Mesothelial cell of epicardium (in vitro differentiated cells): ENCODE measurements at places on chromosomes 16 and 17. TPM values are rescaled to one million over a fixed set of nuclear protein-coding genes. Genes with fewer than 3 reads are reported as not detected.

- H3K4me3 ChIP-seq = peak overlapping the region; percentile 73
- peaks cover 69% of the 10 kb centered on the region for H3K4me1 ChIP-seq
- no peak for DNase-seq
- H3K36me3 ChIP-seq = no peaks in the 10 kb centered on the region
- no peaks in the 10 kb centered on the region for H3K27me3 ChIP-seq
Observed at GRCh38 chr17:50426814-50427787, 1.1 kb downstream of the ACSF2 start.

DNA sequence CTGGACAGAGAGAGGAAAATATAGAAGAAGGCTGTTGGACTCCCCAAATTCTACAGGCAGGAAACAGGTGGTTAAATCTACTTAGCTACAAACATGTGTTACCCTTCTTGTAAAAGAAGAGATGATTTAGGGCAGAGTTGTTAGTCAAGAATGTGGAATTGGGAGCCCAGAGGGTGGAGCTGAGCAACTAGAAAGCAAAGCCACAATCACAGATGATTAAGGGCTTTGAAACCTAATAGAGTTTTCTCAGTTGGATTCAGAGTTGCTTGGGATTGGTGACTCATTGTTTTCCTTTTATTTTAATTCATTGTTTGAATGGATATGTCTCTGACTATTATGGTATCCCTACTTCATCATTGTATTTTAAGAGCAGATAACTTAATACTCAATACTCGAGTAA, 6.2 kb downstream of the ACSM5 start:
- H3K4me3 ChIP-seq = no peak overlapping the region
- H3K27me3 ChIP-seq = peaks cover 6% of the 10 kb centered on the region
- no peaks in the 10 kb centered on the region for H3K4me1 ChIP-seq
- H3K36me3 ChIP-seq = no peaks in the 10 kb centered on the region

DNA sequence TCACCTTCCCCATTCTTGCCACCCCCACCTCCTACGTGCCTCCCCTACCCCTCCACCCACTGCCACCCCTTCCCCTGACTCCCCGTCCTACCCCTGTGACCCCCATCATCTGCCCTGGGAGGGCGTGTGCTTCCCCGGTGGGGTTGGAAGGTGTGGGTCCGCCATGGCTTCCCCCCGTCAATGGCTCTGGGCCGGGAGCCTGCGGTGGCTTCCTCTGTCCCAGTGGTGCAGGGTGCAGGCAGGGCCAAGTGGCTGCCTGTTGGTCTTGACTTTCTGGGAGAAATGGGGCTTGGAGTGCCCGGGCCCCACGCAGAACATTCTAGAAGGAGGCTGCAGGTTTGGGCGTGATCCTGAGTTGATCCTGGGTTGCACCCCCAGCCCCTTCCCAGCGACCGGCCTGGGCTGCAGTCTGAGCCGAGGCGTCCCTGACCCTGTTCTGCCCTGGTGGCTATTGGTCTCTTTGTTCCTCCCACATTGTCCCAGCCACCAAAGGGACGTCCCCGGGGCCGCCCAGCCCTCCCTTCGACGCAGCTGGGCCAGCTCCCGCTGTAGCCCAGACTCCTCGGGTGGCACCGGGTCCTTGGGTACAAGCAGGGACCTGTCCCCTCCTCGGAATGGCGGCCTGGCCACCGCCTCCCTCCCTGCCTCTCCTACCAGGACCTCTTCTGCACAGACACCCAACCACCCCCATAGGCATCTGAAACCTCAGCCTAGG, 25.7 kb downstream of the GSE1 start:
- peak overlapping the region; percentile 34 for H3K27ac ChIP-seq
- H3K36me3 ChIP-seq = no peaks in the 10 kb centered on the region
- H3K4me1 ChIP-seq = peaks cover 2% of the 10 kb centered on the region

DNA sequence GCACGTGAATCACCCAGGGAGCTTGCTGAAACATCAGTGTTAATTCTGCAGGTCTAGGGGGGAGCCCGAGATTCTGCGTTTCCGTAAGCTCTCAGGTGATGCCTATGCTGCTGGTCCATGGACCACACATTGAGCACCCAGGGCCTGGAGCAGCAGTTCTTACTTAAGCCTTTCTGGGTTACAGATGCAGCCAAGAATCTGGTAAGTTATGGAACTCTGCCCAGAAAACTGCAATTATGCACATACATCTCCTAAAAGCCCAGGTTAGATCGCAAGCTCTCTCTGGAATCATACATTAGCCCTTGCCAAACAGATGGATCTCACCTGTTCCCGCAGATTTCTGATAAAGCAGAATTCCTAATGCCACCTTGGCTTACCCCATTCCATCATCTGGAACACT, 265.9 kb upstream of the SALL1 start:
- H3K36me3 ChIP-seq = no peaks in the 10 kb centered on the region
- DNase-seq = no peak
- H3K4me1 ChIP-seq = no peaks in the 10 kb centered on the region
- peaks cover 20% of the 10 kb centered on the region for H3K27me3 ChIP-seq
- no peak overlapping the region for H3K4me3 ChIP-seq

DNA sequence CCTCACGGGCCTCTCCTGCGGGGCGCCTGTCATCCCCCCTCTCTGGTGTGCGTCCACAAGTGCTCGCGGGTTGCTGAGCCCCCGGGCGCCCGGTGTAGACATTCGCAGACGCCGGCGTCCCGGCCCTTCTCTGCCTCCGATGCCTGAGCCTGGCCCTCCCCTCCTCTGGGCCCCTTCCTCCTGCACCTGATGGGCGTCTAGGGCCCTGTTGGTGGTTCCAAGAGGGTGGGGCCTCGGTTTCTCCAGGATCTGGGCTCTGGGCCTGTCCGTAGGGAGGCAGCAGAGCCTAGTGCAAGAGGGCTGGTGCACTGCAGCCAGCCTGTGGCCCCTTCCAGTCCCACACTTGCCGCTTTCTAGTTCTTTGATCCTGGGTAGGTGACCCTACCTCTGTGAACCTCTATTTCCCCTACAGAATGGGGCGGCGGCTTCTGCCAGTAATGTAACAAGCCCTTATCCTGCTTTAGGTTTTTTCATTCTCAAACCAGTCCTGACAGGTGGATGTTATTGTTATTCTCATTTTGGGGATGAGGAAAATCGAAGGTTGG, 623 bp downstream of the E4F1 start:
- H3K36me3 ChIP-seq = no peaks in the 10 kb centered on the region
- DNase-seq = no peak
- H3K4me3 ChIP-seq = peak overlapping the region; percentile 78
- no peaks in the 10 kb centered on the region for H3K27me3 ChIP-seq

DNA sequence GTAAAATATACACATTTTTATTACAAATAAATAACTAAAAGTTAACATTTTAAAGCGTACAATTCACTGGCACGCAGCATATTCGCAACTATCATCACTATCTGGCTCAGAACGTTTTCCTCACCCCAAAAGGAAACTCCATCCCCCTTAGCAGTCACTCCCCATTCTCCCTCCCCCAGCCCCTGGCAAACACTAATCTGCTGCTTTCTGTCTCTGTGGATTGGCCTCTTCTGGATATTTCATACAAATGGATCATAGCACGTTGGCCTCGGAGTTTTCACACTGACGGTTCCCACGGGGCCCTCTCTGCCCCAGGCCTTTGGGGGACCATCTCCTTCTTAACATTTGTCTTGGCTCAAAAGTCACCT, 64.6 kb downstream of the RTN4RL1 start:
- H3K36me3 ChIP-seq = peaks cover 1% of the 10 kb centered on the region
- DNase-seq = no peak
- no peak overlapping the region for H3K27ac ChIP-seq

ASPA gene
- total RNA-seq = 0.07 to 0.16 TPM in 2 of 3 replicates, not detected in the other

DNA sequence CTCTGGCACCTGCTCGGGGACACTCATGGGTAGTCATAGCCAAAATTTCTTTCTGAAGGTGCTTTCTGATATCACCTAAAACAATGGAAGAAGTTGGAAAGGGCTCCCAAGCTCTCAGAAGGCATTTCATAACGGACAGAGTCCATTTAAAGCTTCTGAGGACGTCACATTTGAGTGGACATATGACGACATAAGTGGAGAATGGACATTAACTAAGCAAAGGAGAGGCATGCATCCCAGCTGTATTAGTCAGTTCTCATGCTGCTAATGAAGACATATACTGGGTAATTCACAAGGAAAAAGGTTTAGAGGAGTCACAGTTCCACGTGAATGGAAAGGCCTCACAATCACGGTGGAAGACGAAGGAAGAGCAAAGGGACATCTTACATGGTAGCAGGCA, 260.2 kb upstream of the DYNLRB2 start:
- H3K4me1 ChIP-seq = no peaks in the 10 kb centered on the region
- H3K36me3 ChIP-seq = no peaks in the 10 kb centered on the region
- no peak for DNase-seq
- peaks cover 22% of the 10 kb centered on the region for H3K27me3 ChIP-seq
- no peak overlapping the region for H3K4me3 ChIP-seq

DNA sequence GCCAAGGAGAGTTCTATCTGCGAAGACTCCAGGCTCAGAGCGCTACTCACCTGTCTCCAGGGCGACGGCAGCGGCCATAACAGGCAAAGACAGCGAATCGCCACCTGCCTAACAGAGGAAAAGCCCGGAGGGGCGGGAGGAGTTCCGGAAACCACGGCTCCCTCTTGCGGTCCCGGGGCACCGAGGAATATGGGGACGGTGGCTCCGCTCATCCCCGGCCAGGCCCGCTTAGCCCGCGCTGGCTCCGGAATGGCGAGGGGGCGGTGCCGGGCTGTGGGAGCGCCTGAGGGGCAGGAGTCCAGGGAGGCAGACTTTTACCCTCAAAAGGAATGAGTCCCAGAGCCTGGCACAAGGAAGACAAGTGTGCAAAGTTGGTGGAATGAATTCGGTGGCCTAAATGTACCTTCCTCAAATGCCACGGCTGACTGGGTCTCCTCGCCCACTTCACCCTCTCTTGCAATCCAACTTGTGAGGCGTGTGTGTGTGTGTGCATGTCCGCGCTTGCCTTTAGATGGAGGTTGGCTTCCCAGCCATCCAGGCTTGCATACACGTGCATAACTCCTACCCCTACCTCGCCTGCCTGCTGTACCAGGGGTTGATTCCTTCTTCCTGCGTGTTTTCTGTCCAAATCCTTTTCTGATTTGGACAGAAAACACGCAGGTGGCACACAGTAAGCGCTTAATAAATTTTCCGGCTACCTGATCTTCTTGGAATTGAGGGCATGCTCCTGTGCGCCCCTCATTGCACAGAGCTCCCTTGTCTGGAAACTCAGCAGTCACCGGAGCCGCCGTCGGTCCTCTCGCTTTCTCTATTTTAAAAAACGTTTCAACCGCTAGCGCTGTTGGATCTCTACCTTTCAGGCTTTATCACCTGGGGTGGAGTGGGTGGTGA, 3.5 kb downstream of the C17orf100 start:
- peaks cover 2% of the 10 kb centered on the region for H3K36me3 ChIP-seq
- peaks cover 59% of the 10 kb centered on the region for H3K27me3 ChIP-seq
- H3K27ac ChIP-seq = peak overlapping the region; percentile 3
- peaks cover 42% of the 10 kb centered on the region for H3K4me1 ChIP-seq
- peak overlapping the region; percentile 64 for H3K4me3 ChIP-seq

DOK4 gene
- 79.0 to 83.6 TPM (median 83.6 TPM) in 3 replicates for total RNA-seq

DNA sequence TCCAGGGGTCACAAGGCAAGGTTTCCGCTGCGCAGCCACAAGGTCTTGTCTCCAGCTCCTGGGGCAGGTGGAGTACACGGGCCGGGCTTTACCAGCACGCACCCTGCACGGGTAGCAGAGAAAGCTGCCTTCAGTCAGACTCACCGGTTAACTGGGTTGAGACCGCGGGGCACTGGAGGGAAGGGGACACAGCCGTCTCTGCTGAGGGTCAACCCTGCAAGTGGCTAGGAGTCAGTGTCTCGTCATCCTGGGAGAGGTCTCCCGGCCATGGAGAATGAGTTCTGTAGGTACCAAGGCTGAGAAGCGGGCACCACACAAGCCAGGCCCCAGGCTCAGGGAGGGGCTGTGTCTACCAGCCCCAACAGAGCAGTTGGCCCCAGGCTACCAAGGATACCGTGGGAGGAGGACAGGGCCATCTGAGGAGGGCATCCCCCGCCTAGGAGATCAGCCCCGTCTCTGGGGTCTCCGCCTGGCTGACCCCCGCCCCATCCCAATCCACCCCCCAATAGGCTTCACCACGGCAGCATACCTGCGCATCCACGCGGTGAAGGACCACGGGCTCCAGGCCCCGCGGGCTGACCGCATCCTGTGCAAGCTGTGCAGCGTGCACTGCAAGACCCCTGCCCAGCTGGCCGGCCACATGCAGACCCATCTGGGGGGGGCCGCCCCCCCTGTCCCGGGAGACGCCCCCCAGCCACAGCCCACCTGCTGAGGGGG, 2.8 kb upstream of the PRRT2 start:
- H3K27ac ChIP-seq = peak overlapping the region; percentile 94
- no peaks in the 10 kb centered on the region for H3K27me3 ChIP-seq
- no peak for DNase-seq
- H3K36me3 ChIP-seq = peaks cover 1% of the 10 kb centered on the region
- peaks cover 64% of the 10 kb centered on the region for H3K4me1 ChIP-seq
- H3K4me3 ChIP-seq = peak overlapping the region; percentile 79
